ENCODE measurements at places on chromosomes 7 and 10.

DNA sequence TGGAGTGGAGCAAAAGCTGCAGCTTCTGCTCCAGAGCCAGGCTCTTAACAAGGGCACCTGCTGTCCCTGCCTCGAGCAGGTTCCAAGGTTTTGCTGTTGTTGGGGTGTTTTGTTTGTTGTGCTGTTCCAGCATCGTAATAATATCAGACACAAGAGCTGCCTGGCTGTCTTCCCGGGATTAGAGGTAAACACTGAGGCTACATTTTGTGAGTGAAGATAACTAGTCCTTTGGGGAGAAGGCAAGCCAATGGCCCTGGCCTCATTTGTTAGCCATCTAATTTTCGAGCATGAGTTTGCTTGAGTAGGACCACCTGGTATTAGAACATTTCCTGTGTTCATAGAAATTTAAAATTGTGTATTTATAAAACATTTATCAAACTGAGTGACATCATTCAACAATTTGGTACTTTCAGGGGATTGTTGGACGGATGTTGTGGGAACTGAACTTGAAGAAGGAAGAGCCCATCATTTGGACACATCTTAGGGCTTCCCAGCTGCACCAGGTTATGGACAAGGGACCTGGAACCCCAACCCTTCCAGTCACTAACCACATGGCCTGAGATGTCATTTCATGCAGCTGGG is 555.0 kb downstream of the TNS3 start:
- DNase-seq: no peak

DNA sequence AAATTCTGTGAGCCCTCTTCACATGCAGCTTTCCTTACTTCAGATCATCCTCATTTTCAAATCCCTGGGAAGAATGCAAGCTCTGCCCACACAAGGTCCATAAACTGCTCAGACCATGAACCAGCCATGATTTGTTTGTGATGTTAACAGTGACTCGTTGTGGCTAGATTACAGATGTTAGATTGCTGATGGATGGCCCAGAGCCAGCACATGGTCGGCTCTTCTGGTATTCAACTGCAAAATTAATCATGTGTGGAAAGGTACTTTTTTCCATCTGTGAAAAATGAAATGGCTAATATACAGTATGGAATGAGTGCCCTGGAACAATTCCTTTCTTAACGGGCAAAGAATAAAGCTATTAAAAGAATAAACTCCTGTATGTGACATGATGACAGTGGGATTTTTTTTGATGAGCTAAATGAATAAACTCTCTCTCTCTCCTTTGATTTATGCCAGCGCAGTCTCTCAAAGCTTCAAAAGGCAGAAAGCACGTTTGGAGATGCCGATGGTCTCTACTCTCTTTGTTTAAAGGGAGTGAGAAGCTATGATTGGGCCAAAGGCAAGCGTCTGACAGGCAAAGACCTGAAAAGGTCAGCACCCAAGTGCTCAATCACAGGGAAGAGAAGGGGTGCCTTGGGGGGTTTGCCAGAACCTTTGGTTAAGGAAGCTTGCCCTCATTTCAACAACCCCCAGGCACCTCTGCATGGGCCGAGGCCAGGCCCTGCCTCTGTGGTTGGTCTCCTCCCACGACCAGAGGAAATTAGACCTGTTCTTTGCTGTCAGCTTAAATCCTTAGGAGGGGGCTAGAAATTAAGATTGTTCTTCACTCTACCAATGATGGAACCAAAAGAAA is 444.0 kb upstream of the NFE2L3 start:
- DNase-seq: no peak

- no peak for DNase-seq
Measured at GRCh38 chr10:78543749-78544362, 510.2 kb downstream of the RPS24 start.

GRCh38 chr7:148706368-148706767 is 7.7 kb downstream of the CUL1 start:
- DNase-seq: no peak

- DNase-seq: no peak
Measured at GRCh38 chr10:4022473-4022872, 237.5 kb upstream of the KLF6 start.

GRCh38 chr7:100444311-100445278 is 8.3 kb upstream of the PPP1R35 start:
- DNase-seq: no peak

DNA sequence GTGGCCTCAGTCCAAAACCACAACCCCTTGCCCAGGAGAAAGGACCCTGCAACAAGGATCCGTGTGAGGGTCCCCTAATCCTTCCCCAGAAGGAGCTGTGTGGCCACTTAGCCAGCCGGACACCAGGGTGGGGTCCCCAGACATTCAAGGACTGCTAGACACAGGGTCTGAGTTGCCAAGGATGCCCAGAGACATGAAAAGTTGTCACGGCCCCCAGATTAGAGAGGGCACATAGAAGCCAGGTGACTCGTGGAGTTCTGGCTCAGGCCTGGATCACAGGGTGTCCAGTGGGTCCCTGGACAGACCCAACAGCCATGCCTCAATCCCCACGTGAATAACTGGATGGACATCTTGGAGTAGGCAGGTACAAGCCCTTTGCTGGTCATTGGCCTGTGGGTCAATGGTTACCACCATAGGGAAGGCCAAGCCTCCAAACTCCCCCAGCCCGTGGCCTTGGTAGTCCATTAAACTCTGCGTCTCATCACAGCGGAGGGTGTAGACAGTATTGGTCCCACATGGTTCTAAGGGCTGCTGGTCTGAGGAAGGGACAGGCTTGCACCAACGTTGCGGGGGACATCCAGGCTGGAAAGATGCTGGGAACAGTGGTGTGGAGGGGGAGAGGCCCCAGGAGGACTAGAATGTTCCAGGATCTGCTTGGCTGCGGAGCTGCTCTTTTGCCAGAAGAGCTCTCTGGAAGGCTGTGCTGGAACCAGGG is 205.9 kb upstream of the PPP2R2D start:
- DNase-seq: no peak

- DNase-seq: no peak
Measured at GRCh38 chr10:68105820-68106219, 3.5 kb upstream of the MYPN start.

DNA sequence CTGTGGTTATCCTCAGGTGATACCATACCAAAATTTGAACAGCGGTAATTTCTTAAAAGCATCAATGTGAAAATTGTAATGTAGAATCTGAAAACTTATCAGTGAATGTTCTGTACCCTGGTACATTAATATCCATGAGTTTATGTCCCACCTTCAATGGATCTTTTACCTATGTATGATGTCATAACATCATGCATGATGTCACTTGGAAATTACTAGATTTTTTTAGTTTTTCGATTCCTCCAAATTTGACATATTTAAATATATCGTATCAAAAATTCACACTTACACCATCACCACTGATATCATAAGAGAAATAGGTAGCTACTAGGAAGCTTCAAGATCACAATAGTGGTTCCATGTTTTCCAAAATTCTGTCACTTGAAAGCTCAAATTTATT is 95.0 kb upstream of the AKR1E2 start:
- no peak for DNase-seq

DNA sequence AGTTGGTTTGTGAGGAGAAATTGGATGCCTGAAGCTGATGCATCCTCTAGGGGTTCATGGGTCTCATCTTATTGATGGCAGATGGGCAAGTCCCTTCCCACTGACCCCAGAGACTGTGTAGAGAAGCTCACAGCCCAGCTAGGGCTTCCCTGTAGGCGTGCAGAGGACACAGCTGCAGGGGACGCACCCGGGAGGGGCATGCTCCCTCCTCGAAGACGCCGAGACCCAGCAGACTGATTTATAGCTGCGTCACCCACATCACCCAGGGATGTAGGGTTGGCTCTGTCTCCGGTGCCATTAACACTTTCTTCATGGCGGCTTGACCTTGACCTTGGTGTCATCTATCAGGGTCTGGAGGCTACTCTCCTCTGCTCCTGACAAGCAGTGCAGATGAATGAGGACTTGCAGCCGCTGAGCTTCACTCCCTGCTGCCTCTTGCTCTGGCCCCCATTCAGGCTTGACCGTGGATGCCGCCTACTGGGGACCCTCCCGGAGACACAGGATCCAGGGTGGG is 549.7 kb downstream of the TCERG1L start:
- no peak for DNase-seq

- peak; percentile 73 for DNase-seq
Measured at GRCh38 chr10:29998142-29998808, 61.1 kb downstream of the JCAD start.

GRCh38 chr10:124612611-124613498 is 131.3 kb downstream of the FAM53B start:
- DNase-seq: peak; percentile 18

DNA sequence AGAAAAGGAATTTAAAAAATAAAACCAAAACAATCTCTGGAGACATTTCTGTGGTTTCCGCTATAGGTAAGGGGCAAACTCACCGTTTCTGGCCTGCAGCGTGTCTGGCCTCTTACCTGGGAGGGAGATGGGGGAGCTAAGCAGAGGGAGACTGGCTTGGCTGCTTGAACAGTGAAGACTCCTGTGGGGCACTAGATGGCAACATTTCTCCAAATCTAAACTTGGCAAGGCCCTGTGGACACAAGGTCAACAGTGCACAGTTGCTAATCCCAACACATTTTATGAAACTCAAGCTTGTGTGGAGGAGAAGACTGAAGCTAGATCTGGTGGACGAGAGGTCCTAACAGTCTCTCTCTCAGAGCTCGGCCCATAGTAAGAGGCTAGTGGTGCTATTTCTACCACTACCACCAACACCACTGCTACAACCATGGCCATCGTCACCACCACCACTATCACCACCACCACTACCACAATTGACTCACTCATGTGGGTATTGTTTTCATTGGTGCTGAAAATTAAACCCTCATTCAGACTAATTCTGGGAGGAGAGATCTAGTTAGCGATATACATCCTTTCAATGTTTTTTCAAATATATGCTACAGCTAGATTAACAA is 28.4 kb upstream of the CDHR3 start:
- DNase-seq: no peak

- DNase-seq: no peak
Measured at GRCh38 chr10:131126321-131127137, 185.0 kb downstream of the TCERG1L start.

DNA sequence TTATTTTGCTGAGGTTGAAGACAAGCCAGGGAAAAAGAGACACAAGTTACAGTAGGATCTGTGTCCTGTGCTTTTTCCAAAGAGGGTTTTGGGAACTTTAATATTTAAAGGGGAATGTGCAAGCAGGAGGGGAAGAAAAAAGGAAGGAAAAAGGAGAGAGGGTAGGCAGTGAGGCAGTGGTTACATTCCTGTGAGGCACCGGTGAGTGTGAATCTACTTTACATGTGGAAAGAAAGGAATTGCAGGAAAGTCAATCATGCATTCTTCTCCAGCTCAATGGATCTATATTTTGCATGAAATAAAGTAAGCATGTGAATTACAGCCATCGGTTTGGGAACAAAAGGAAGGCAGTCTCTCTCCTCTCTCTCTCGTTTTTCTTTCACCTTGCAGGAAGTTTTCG is 12.6 kb upstream of the DYNC2I1 start:
- no peak for DNase-seq

DNA sequence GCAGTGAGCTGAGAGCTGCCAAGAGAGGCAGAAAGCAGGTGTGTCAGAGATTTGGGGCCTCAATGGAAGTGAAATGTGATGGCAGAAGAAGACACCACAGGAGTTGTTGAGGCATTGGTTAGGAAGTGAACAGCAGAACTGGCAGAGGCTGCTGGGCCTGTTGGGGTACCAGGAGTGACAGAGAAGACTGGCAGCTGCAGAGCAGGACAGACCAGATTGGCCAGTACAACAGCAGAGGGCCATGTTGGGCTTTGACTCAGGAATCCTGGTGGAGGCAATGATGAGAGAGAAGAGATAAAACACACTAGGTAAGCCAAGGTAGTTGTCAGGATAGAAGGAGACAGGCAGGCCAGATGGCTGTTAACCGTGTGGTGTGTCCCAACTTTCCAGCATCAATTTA is 19.9 kb upstream of the HERPUD2 start:
- no peak for DNase-seq
